ENCODE measurements at places on chromosomes 1 and 21.

DNA sequence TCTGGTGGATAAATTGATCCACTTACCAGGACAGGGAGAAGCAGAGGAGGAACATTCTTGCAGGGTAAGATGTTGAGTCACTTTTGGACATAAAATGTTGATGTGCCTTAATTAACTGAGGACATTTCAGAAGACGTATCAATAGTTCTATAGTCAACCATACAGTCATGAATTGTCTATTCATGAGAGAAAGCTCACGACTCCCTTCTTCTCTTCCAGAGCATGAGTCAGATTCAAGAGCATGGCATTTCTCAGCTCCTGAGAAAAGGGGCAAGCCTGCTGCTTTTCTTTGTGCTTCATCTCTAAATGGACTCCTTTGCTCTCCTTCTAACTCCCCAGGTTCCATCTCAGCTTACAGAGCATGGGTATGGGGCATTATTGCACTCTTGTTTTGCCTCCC, 55.7 kb downstream of the ADGRL4 start:
- no peak for DNase-seq

DNA sequence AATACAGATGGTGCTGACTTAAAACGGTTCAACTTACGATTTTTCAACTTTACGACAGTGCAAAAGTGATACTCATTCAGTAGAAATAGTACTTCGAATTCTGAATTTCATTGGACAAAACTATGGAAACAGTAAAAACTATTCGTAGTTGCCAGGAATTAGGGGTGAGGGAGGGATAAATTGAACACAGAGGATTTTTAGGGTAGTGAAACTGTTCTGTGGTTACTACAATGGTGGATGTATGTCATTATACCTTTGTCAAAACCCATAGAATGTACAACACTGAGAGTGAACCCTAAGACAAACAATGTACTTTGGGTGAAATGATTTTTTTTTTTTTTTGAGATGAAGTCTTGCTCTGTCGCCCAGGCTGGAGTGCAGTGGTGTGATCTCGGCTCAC, 7.5 kb downstream of the DDR2 start:
- DNase-seq: no peak

DNA sequence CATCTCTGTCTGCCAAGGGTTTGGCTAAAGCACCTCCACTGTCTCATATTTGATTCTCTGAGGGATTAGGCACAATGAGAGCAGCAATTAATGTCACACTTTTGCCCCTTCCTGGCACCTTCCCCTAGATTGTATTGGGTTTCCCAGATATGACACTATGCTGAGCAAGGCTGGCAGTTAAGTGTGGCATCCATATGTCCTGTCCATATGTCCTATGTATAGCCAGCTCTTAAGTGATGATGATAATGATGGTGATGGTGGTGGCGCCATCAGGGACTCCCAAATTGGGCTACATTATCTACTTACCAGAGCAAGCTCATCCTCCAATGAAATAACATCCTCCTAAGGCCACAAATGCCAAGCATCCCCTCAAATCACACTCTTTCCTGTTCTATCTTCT, 13.5 kb upstream of the LORICRIN start:
- no peak for DNase-seq

DNA sequence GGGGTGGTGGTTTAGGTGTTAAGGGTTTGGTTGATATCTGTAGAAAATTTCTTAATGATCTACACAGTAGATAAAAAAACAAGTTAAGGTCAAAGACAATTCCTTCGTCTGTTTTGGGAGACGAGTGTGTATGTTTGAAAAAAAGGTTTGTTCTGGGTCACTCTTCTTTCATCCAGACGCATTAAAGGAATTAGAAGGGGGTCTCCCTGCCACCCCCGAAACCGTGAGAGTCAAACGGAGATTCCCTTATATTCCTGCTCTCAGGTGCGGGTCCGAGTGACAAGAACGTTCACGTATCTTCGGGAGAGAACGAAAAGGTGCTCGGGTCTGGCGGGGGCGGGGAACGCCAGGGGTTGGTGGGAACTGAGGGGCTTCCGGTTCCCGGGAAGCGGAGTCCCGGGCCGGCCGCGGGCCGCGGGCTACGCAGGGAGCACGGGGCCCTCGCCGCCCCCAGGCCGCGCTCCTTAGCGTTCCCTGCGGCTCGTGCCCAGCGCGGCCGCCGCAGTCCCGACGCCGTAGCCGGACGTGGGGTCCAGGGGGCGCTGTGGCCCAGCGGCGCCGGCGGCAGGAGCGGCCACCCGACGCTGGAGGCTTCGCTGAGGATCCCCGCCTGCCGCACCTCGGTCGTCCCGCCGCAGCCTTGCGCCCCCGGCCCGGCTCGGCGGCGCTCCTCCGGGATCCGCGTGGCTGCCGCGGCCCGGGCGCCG, at the start of gene ZFYVE9:
Gene ZFYVE9 (plus strand): TSS at position 577 of the 707 bp plus-strand sequence. CDS start 91,118 bp downstream, outside the sequence.
- peak; percentile 79 for DNase-seq

DNA sequence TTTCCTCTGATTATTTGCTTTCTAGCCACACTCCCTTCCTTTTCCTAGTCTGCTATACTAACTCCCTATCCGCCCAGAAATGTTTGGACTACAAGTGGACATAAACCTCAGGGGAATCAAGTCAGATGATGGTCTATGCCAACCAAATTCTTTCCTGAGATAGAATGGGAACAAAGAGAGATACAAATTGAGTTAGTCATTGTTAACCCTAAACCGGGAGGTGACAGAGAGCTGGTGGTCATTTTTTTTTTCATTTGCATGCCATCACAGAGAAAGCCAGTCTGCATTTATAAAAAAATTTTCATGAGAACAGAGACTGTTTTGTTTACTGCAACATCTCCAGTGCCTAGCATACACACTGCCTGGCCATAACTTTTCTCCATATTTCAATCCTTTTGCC, 35.0 kb downstream of the MYSM1 start:
- no peak for DNase-seq

- no peak for DNase-seq
Measured at GRCh38 chr1:27298632-27299384, 23.2 kb upstream of the TMEM222 start.
